Tibial nerve (tissue), 4 donors: ENCODE measurements at places on chromosomes 1 and 21.

DNA sequence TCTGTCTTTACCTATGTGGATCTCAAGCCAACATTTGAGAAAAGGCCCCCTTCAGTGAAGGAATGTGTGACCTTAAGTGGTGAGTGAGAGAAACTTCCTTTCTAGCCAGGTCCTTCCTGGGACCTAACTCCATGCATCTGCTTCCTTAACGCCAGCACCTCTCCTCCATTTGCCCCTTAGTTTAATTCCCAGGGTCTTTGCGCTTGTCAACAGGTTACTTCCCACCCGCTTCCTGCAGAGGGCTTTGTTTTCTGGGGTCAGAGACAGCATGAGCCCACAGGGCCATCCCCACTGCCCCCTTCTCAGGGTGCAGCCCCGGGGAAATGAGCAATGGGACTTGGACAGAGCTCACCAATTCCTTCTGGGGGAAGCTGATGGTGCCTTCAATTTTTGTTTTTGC is 54.8 kb downstream of the EVA1C start:
- no peak for DNase-seq

- no peak for DNase-seq
These were observed 55.9 kb downstream of the SIK1 start for GRCh38 chr21:43370888-43371570.

DNA sequence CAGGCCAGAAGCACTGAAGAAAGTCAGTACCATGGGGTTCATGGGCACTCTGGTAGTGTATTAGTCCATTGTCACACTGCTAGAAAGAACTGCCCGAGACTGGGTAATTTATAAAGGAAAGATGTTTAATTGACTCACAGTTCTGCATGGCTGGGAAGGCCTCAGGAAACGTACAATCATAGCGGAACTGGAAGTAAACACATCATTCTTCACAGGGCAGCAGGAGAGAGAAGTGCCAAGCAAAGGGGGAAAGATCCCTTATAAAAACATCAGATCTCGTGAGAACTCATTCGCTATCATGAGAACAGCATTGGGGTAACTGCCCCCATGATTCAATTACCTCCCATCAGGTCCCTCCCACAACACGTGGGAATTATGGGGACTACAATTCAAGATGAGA is 20.2 kb upstream of the ROR1 start:
- no peak for DNase-seq

GRCh38 chr1:165577707-165578106 is 33.9 kb downstream of the LRRC52 start:
- no peak for DNase-seq

DNA sequence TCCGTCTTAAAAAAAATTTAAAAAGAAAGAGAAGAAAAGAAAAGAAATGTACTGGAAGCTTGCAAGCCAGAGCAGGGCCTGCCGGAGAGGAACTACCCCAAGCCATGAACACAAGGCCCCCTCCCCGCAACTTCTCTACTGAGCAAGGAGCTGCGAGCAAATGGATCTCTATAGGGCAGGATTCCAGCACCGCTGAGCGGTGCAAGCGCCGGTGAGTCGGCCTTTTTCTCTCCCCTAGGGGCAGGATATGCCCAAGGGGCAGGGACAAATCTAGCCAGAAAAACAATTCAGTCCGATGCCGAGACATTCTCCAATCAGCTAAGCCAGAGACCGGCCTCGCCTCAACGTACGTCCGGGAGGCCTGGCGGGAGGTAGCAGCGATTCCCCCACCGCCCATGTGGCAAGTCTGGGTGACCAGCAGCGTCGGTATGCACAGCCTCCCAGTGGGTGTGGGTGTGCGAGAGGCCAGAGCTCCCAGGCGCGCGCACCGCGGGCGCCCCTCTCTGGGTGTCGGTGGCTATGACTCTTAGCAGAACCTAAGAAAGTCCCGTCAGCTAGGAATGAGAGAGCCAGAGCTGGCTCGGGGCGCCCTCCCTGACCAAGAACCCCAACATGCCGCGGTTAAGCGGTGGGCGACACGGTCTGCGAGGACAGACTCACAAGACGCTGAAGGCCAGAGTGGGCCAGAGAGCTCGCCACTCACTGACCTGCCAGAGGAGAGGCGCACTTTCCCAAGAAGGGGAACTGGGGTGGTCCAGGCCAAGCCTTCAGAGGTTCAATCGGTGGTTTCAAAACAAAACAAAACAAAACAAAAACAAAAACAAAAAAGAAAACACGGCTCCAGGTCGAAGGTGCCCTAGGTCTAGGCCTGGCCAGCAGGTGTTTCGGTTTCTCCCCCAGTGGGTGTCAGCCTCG is 1.9 kb downstream of the CSMD2 start:
- peak; percentile 30 for DNase-seq

DNA sequence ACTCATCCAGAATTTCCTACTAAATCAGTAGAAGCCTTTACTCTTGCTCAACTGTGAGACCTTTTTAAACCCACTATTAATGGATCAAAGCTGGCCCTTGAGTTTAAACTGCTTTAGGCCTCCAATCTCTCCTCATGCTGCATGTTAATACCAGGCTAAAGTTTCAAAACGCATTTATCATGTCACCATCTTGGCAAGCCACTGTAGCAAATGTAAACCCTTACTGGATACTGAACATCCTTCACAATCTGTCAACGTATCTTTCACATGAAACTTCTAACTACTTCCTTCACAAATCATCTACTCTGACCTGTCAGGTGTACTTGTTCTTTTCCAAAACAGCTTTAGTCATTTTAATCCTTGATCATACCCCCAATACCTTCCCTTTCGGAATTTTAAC is 3.0 kb downstream of the PAXBP1 start:
- no peak for DNase-seq

DNA sequence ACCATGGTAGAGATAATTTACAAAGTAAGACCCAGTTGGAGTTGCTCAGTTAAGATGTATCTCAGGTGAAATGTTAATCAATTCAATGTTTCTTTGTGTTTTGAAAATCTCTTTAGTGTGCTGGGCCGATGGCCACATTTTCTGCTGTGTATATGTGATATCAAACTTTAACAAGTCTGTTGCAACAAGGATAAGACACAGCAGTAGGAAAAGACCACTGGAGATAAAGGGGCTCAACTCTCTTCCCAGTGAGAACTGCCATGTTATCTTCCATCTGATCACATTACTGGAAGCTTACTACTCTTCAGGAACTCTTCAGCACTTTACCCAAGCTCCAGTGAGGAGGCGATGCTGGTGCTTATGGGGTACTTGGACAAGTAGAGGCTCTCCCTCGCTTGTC is 227.7 kb downstream of the NFIA start:
- no peak for DNase-seq

- DNase-seq: no peak
These were observed 33.8 kb downstream of the GIPC2 start for GRCh38 chr1:78079580-78079979.

GRCh38 chr1:184409011-184409410 is 22.2 kb downstream of the C1orf21 start:
- DNase-seq: no peak

DNA sequence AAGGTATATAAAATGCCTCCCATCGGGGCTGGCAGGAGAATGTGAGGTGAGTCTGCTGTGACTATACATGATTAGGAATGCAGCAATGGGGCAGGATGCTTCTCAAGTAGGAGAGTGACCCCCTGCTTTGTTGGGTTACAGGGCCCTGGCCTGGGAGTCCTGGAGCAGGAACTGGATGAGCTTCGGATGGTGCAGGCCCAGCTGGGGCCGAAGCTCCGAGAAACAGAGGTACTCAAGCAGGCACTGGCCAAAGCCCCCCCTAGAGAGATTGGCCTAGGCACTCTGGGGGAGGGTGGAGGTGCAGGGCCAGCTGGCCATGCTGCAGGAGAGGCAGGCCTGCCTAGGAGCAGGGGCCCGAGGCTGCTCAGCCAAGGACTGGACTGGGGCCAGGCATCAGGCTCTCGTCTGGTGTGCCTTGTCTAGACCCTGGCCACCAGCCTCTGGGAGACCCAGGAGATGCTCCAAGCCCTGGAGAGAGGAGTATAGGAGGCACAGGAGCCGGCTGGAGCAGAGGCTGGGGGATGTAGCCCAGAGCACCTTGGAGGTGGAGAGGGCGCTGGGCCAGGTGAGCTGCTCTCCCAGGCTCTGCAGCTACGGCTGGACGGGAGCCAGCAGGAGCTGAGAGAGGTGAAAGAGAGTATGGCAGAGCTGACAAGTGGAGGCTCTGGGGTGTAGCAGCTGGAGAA is 32.8 kb upstream of the PKP1 start:
- no peak for DNase-seq

GRCh38 chr1:185427264-185427663 is 110.2 kb upstream of the IVNS1ABP start:
- peak; percentile 15 for DNase-seq

GRCh38 chr1:11492235-11492634 is 13.3 kb downstream of the DISP3 start:
- no peak for DNase-seq

DNA sequence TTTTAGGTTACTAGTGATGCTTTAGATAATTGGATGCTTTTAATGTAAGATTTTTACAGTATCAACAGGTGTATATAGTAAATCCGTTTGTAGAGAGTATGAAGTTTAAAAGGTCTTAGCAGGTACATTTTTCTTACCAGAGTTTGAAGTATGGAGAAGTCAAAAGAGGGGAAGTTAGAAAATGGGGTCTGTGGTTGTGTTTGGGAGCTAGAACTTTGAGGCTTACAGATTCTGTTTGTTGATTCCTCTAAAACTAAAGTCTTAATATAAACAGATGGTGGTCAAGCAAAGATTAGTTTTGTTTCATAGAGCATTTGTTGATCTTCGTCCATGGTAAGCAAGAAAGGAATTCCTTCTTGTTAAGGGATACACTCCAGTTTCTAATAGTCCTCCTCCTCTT is 35.8 kb downstream of the CDC42 start:
- no peak for DNase-seq

DNA sequence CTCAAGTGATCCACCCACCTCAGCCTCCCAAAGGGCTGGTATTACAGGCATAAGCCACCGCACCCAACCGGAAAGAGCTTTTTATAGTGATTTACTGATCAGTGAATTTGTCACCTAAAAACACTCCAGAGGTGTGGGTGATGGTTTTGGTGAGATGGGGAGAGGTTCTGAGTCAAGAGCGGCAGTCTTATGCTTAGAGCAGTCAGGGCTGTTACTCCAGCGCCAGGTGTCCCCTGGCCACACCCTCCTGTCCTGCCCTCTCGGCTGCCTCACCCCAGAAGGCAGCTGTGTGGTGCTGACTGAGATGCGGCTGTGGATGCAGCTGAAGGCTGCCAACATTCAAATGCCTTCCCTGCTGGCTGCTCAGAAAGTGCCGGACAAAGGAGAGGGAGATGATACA is 94.5 kb upstream of the LPGAT1 start:
- DNase-seq: no peak

DNA sequence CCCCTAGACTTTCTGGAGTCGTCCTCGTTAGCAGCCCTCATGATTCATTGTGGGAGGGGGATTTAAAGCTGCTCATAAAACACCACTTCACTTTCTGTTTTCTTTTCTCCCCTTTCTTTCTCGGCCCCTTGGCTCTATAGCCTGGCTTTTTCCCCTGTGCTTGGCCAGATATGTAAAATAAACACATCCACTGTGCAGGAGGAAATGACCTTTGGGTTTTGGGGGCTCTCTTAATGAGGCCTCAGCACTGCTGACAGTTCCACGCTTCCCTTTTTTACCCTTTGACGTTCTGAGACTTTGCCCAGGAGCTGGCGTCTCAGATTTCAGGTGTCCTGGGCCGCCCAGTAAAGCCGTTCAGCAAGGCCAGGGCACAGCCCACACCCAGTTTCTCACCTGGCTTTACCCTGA is 65.7 kb downstream of the RUNX3 start:
- no peak for DNase-seq

DNA sequence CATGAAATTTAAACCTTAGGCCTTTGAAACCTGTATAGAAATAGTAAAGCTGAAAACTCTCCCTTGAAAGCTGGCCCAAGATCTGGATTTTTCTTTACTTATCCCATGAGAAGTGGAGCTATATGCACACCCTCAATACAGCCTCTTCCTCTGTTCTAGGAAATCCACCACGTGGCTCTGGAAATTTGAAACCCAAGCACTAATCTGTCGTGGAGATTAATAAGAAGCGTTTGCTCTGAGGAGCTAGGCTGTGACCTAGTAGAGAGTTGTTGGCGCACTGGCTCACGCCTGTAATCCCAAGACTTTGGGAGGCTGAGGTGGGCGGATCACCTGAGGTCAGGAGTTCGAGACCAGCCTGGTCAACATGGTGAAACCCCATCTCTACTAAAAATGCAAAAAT is 291.3 kb upstream of the PLXNA2 start:
- DNase-seq: no peak

GRCh38 chr1:84619383-84620102 is 45.3 kb upstream of the CTBS start:
- no peak for DNase-seq

- no peak for DNase-seq
These were observed 143.1 kb downstream of the ZSCAN20 start for GRCh38 chr1:33615546-33615945.

GRCh38 chr1:2208309-2209239 is 14.0 kb upstream of the FAAP20 start:
- DNase-seq: peak; percentile 72
